ENCODE measurements at places on chromosomes 6 and 20.

GRCh38 chr6:36851149-36851614 lies 11.9 kb upstream of the CPNE5 start:
- no peak for DNase-seq

DNA sequence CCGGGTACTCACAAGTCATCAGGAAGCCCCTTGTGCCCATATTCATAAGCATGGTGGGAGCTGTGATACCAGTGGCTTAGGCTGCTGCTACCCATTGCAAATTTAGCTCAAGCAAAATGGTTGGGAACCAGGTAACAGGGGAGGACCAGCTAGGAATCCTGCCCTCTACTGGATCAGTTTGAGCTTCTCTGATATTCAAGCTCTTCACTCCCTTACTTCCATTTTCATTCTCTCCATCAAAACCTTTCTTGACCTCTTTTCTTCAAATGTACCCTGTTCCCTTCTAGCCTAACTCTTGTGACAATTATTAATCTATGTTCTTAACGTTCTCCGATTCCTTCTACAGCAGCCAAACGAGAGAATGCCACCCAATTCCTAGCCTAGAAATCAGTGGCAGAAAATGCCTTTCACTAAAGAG lies 9.7 kb downstream of the NOL7 start:
- no peak for DNase-seq

DNA sequence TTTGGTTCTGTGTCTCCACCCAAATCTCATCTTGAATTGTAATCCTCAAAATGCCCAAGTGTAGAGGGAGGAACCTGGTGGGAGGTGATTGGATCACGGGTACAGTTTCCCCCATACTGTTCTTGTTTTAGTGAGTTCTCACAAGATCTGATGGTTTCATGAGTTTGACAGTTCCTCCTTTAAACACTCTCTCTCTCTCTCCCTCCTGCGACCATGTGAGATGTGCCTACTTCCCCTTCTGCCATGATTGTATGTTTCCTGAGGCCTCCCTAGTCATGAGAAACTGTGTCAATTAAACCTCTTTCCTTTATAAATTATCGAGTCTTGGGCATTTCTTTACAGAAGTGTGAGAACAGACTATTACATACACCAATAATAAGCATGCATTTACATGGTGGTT lies 12.1 kb upstream of the EYS start:
- no peak for DNase-seq

GRCh38 chr6:13190376-13190775 lies 138.0 kb downstream of the TBC1D7 start:
- no peak for DNase-seq

- no peak for DNase-seq
Observed at GRCh38 chr6:168804331-168804730, 363.3 kb downstream of the SMOC2 start.

GRCh38 chr6:25714765-25715164 lies 39.8 kb upstream of the SLC17A4 start:
- DNase-seq = no peak

- DNase-seq = no peak
Observed at GRCh38 chr6:5785249-5785648, 221.5 kb downstream of the NRN1 start.

- no peak for DNase-seq
Observed at GRCh38 chr20:63343460-63344445, 17.4 kb downstream of the CHRNA4 start.

- no peak for DNase-seq
Observed at GRCh38 chr6:13586603-13587542, 12.5 kb downstream of the SIRT5 start.

GRCh38 chr20:50605136-50605535 lies 86.2 kb downstream of the RIPOR3 start:
- DNase-seq = no peak

GRCh38 chr6:98797217-98797994 lies 37.0 kb upstream of the POU3F2 start:
- no peak for DNase-seq

DNA sequence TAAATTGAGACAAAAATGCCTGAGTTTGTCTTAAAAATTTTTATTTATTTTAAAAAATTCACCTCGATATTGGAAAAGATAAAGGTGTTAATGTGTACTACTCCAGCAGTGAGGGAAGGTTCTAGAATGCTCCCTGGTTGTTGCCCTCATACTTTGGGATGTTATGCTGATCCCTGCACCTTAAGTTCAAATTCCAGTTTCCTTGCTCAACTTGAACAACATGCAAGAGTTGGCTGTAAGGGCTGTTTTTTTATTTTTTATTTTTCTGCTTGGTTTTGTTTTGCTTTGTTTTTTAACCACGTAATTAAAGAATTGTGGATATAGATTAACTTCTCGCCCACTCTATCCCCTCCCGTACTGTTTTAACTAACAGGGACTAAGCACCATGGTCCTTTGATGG lies 158.7 kb upstream of the CITED2 start:
- no peak for DNase-seq

All from NCI-H524 treated with DMSO at 0.1 percent for 48 hours (cell line).